Upper lobe of right lung (tissue), 1 donor: ENCODE measurements at places on chromosomes 4 and X. TPM values are rescaled to one million over a fixed set of nuclear protein-coding genes. Genes with fewer than 3 reads are reported as not detected.

DNA sequence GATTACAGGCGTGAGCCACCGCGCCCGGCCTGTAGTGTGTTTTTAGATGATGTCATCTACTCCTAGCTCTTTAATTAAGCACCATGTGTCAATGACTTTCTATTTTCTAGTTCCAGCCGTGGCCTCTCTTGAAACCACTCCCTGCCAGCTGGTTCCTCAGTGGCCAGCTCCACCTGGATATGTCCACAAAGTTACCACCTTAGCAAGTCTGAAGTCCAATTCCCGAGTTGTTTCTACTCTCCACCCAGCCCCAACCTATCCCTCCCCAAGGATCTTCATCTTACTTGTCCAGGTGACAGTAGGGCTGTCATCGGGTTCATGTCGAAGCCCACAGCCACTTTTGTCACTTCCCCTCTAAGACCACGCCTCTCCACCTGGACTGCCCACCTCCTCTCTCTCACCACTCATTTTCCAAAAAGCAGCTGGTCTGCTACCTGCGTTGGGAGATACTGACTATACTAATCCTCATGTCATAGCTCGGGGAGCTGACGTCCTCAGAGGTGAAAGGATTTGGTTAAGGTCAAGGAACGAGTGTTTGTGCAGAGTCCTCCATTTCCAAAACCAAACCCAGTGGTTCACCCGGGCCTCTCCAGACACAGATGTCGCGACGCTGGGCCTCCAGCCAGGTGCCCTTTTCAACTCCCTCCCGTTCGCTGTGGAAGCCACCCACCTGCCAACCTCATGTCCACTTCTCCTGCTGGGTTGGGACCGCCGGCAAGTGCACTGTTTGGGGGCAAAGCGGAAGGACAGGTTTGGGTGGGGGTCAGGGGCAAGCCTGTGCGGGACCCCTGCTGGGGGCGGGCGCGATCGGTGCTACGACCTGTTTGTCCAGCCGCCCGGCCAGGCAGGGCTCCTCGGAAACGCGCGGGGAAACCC, 704 bp downstream of the FAM3A start:
- H3K27me3 ChIP-seq = no peaks in the 10 kb centered on the region
- peak overlapping the region; percentile 64 for H3K4me3 ChIP-seq
- no peaks in the 10 kb centered on the region for H3K4me1 ChIP-seq
- H3K27ac ChIP-seq = peak overlapping the region; percentile 94
- no peaks in the 10 kb centered on the region for H3K36me3 ChIP-seq
- DNase-seq = peak; percentile 67

- no peak overlapping the region for H3K27ac ChIP-seq
- no peak for DNase-seq
- H3K36me3 ChIP-seq = peaks cover 80% of the 10 kb centered on the region
- no peak overlapping the region for H3K4me3 ChIP-seq
- H3K4me1 ChIP-seq = no peaks in the 10 kb centered on the region
- no peaks in the 10 kb centered on the region for H3K27me3 ChIP-seq
Observed at GRCh38 chr4:44701037-44701436, 22.8 kb downstream of the GUF1 start.

GRCh38 chr4:147351083-147351787, 129.7 kb upstream of the EDNRA start:
- no peaks in the 10 kb centered on the region for H3K27me3 ChIP-seq
- H3K27ac ChIP-seq = no peak overlapping the region
- H3K4me3 ChIP-seq = no peak overlapping the region
- H3K36me3 ChIP-seq = no peaks in the 10 kb centered on the region
- DNase-seq = no peak

GRCh38 chr4:127775843-127776242, 6.3 kb upstream of the HSPA4L start:
- H3K4me1 ChIP-seq = no peaks in the 10 kb centered on the region
- no peak overlapping the region for H3K4me3 ChIP-seq
- H3K27ac ChIP-seq = no peak overlapping the region
- no peak for DNase-seq
- H3K36me3 ChIP-seq = no peaks in the 10 kb centered on the region

DNA sequence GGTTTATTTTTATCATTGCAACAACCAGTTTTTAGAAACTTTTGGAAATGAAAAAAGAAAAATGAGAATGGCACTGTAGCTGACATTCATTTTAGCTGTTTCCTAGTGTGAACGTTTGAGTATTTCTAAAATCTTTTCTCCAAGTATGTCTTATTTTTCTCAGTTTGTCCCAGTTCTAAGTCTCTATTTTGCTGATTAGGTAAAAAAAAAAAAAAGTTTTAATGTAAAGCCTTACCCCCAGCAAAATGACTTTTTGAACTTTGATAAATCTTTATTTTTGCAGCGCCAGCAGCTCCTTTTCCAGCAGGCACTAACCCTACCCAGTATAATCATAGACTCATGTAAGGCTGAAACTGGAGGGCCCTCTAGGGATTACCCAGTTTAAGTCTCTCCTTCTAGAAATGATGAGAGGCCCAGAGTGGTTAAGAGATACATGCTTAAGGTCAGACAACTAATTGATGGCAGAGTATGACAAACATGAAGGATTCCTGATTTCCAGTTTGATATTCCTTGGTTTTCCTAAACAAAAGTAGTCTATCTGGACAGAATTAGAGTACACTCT, 84.3 kb upstream of the SLC4A4 start:
- no peak overlapping the region for H3K27ac ChIP-seq
- no peaks in the 10 kb centered on the region for H3K27me3 ChIP-seq
- H3K36me3 ChIP-seq = no peaks in the 10 kb centered on the region
- H3K4me1 ChIP-seq = peaks cover 21% of the 10 kb centered on the region
- H3K4me3 ChIP-seq = no peak overlapping the region
- DNase-seq = no peak

DNA sequence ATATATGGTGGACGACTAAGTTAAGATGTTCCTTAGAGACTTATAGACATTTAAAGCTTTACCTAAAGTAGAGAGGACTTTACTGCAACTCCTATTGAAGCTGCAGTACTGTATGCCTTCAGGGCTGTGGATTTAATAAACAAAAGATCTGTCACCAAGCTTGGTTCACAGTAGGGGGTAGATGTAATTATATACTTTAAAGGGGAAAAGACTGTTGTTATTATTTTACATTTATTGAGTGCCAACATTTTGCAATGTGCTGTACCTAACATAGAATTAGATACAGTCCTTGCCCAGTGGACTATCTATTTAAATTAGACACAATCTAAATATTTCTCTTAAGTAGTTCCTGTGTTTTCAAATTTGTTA, 67.2 kb downstream of the SLIT2 start:
- no peak overlapping the region for H3K4me3 ChIP-seq
- H3K4me1 ChIP-seq = peaks cover 7% of the 10 kb centered on the region
- no peaks in the 10 kb centered on the region for H3K36me3 ChIP-seq
- DNase-seq = no peak

GRCh38 chr4:144316869-144317268, 176.4 kb upstream of the GYPA start:
- H3K27ac ChIP-seq = no peak overlapping the region
- no peaks in the 10 kb centered on the region for H3K4me1 ChIP-seq
- no peaks in the 10 kb centered on the region for H3K27me3 ChIP-seq
- no peak overlapping the region for H3K4me3 ChIP-seq
- no peak for DNase-seq
- no peaks in the 10 kb centered on the region for H3K36me3 ChIP-seq

DNA sequence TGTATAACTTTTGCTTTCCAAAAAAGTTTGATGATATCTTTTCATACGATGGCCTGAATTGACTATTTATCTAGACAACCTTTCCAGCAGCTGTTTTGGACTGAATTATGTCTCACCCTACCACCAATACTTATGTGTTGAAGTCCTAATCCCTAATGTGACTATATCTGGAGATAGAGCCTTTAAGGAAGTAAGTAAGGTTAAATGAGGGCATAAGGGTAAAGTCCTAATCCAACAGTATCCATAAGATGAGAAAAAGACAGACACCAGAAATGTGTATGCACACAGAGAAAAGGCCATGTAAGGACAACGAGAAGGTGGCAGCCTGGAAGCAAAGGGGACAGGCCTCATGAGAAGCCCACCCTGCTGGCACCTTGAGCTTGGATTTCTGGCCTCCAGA, 86.6 kb upstream of the PPARGC1A start:
- no peak overlapping the region for H3K27ac ChIP-seq
- no peaks in the 10 kb centered on the region for H3K36me3 ChIP-seq
- no peaks in the 10 kb centered on the region for H3K4me1 ChIP-seq
- no peak for DNase-seq
- no peaks in the 10 kb centered on the region for H3K27me3 ChIP-seq

GRCh38 chrX:150693725-150694574, 754 bp downstream of the MTMR1 start:
- no peaks in the 10 kb centered on the region for H3K4me1 ChIP-seq
- no peaks in the 10 kb centered on the region for H3K36me3 ChIP-seq
- no peaks in the 10 kb centered on the region for H3K27me3 ChIP-seq
- H3K4me3 ChIP-seq = peak overlapping the region; percentile 55

GRCh38 chr4:182213004-182213403, 30.2 kb upstream of the TENM3 start:
- peaks cover 12% of the 10 kb centered on the region for H3K27me3 ChIP-seq
- H3K4me1 ChIP-seq = no peaks in the 10 kb centered on the region
- no peak overlapping the region for H3K4me3 ChIP-seq
- no peak overlapping the region for H3K27ac ChIP-seq
- no peaks in the 10 kb centered on the region for H3K36me3 ChIP-seq
- no peak for DNase-seq

DNA sequence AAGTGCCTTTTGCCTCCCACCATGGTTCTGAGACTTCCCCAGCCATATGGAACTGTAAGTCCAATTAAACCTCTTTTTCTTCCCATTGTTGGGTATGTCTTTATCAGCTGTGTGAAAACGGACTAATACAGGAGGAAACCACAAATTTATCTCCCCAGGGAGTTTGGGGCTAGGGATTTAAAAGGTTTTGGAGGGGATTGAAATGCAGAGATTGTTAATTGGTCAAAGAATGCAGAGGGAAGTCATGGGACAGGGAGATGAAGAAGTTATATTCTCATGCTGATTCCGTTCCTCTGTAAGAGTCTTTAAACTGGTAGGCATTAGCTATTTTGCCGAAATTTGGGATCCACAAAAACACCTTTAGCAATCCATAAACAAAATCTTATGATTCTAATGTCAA, 57.9 kb downstream of the TKTL2 start:
- no peaks in the 10 kb centered on the region for H3K36me3 ChIP-seq
- no peaks in the 10 kb centered on the region for H3K27me3 ChIP-seq
- H3K4me3 ChIP-seq = no peak overlapping the region
- no peaks in the 10 kb centered on the region for H3K4me1 ChIP-seq
- H3K27ac ChIP-seq = no peak overlapping the region

GRCh38 chr4:43990963-43991362, 457.6 kb downstream of the KCTD8 start:
- no peak overlapping the region for H3K4me3 ChIP-seq
- no peak overlapping the region for H3K27ac ChIP-seq
- no peak for DNase-seq
- H3K36me3 ChIP-seq = no peaks in the 10 kb centered on the region
- H3K4me1 ChIP-seq = no peaks in the 10 kb centered on the region

DNA sequence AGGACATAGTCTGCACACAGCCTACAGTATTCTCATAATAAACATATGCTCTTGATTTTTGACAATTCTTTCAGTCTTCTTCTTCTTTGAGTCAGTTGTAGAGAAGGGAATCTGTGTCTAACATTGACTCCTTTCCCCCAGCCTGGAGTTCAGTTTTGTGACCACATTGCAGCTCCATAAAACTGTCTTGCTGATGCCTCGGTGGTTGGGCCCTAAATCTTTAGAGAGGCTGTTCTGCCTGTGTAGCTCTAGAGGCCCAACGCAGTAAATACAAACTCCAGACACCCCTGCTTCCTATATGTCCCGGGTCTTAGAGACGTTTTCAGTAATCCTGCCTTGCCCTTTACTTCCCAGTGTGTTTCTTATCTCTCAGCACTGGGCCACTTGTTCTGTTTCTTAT, 639.5 kb upstream of the AADAT start:
- no peak overlapping the region for H3K27ac ChIP-seq
- no peaks in the 10 kb centered on the region for H3K36me3 ChIP-seq
- no peak overlapping the region for H3K4me3 ChIP-seq
- no peak for DNase-seq
- H3K4me1 ChIP-seq = no peaks in the 10 kb centered on the region

DNA sequence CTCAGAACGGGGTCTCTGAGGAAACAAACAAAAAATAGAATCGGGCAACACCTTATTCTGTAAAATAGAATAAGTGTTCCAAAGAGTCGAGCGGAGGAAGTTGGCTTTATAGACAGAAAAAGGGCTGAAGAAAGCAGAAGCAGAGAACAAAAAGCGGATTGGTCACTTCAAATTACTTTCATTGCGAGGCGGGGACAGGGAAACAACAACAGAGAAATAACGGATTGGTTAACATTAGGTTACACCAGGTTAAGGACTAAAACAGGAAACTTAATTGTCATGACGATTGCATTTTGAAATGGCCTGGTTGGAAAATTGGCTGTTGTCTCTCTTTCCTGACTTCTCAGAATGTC, 433 bp upstream of the COQ2 start:
- H3K36me3 ChIP-seq = no peaks in the 10 kb centered on the region
- no peaks in the 10 kb centered on the region for H3K27me3 ChIP-seq
- peak overlapping the region; percentile 65 for H3K4me3 ChIP-seq
- peaks cover 8% of the 10 kb centered on the region for H3K4me1 ChIP-seq

- no peak for DNase-seq
- no peaks in the 10 kb centered on the region for H3K4me1 ChIP-seq
- no peaks in the 10 kb centered on the region for H3K27me3 ChIP-seq
- no peak overlapping the region for H3K4me3 ChIP-seq
- no peaks in the 10 kb centered on the region for H3K36me3 ChIP-seq
Observed at GRCh38 chrX:88613338-88613737, 133.7 kb upstream of the CPXCR1 start.

- peaks cover 8% of the 10 kb centered on the region for H3K4me1 ChIP-seq
- H3K36me3 ChIP-seq = peaks cover 44% of the 10 kb centered on the region
- no peak overlapping the region for H3K4me3 ChIP-seq
- DNase-seq = no peak
Observed at GRCh38 chr4:176333076-176333475, 13.3 kb downstream of the SPCS3 start.

DNA sequence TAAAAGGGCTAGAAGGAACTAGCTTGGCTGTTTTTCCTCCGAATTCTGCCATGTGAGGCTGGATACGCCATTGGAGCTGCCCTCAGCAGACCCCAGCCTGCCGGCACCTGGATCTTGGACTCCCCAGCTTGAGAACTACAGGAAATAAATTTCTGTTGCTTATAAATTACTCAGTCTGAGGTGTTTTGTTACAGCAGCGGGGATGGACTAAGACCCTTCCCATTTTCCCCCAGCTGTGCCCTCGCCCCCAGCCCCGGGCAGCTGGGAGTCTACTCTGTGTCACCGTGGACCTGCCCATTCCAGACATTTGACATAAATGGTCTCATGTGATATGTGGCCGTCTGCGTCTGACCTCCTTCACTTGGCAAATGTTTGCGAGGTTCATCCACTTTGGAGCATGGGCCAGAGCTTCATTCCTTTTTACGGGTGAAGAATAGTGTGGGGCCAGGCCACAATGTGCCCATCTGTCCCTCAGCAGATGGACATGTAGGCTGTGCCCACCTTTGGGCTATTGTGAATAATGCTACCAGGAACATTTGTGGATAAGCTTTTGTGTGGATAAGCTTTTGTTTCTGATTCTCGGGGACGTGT, 30.7 kb upstream of the SPON2 start:
- no peak overlapping the region for H3K4me3 ChIP-seq
- peaks cover 40% of the 10 kb centered on the region for H3K4me1 ChIP-seq
- H3K27me3 ChIP-seq = no peaks in the 10 kb centered on the region
- peak; percentile 44 for DNase-seq

GSX2 gene
- not detected for total RNA-seq

KANTR gene
- 12.6 TPM for total RNA-seq

BEX3 gene
- total RNA-seq = 124 TPM

GPR34 gene
- total RNA-seq = 28.0 TPM

AMER1 gene
- total RNA-seq = 4.5 TPM

CRMP1 gene
- total RNA-seq = 6.1 TPM

EDNRA gene
- 28.3 TPM for total RNA-seq

EPGN gene
- total RNA-seq = 2.8 TPM

CD40LG gene
- 1.6 TPM for total RNA-seq
